NCI-H82 (cell line): ENCODE measurements at places on chromosomes 4 and X.

DNA sequence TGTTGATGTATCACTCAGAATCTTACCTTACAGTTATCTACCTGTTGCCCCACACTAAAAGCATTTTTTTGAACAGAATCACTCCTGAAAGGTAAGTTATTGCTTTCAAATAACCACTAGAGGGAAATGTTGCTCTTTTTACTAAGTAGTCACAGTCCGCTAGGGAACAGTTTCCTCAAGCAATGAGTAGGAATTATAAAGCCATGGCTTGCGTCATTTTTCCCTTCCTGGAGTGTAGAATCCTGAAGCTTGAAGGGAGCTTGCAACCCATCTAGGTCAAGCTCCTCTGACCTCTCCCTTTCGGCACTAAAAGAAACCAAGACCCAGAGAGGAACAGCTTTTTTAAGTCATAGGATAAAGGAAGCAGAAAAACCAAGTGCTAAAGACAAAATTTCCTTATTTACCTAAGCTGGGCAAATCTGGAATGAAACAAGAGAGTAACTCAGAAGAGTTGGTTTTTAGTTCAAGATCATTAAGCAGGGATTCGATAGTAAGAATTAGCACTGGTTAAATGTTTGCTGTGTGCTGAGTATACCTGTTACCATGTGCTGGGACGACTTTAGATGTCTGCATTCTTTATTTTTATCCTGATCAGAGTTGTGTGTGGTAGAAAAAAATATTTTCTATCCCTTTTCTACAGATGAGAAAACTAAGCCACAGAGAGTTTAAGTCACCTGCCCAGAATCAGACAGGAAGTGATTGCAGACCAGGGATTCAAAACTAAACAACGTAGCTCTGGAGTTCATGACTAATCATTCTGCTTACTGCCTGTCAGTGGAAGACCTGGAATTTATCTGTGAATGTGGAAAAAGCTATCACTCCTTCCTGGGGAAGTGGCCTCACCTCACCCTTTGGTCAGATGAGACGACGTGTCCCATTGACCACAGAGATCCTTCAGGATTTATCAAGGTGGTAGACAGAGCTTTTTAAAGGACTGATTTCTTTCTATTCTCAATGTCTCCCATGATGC is 631.5 kb downstream of the RAB28 start:
- peak; percentile 79 for DNase-seq

GRCh38 chrX:134670134-134670924 is 12.1 kb upstream of the PLAC1 start:
- peak; percentile 78 for DNase-seq

DNA sequence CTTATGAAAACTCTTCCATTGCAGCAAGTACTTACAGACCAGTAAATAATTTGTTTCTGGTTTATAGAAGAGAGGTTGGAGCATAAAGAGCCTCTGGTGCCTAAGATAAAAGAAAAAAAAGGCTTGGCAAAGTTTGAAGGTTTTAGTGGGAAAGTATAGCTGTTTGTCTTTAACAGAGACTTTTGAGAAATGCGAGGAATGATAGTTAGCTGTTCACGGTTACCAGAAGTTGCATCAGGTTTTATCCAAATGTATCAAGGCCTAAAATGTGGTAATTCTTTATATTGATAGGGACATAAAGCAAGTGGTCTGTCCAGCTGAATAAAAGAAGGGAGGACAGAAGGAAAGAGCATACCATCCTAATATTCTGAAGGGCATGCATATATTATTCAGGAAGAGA is 29.3 kb downstream of the RAP1GDS1 start:
- DNase-seq, result no peak

DNA sequence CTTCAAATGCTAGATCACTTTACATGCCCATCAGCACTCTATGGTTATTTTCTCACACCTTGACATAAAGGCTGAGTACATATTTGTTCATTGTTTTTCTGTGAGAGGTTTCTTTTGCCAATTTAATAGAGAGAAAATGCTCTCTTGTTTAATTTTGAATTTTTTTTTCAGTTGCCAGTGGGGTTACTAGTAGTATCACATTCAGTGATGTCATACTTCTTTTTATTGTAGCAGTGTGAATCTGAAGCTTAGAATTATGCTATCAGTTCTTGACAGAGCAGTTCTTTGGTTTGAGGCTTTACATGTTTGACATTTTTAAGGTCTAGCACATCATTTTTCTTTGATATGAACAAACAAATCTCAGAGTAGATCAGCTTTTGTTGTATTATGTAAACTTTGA is 185.4 kb downstream of the NWD2 start:
- no peak for DNase-seq

GRCh38 chrX:50202539-50202938 is 1.7 kb upstream of the AKAP4 start:
- DNase-seq, result no peak

DNA sequence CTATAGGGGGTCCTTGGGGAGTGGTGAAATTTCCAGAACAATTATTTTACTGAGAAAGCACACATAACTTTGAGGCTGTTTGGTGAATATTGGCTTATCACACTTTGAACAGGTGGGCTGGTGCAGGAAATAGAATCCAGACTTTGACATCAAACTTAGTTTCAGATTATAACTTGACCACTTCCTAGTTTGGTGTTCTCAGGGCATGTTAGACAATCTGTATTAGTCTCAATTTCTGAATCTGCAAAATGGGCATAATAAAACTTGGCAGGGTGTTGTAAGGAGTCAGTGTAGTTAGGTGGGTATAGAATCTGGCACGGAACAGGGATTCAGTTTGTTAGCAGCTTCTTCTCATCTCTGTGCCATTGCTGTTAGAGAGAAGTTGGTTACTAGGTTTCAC is 43.3 kb upstream of the MBNL3 start:
- DNase-seq, result no peak

DNA sequence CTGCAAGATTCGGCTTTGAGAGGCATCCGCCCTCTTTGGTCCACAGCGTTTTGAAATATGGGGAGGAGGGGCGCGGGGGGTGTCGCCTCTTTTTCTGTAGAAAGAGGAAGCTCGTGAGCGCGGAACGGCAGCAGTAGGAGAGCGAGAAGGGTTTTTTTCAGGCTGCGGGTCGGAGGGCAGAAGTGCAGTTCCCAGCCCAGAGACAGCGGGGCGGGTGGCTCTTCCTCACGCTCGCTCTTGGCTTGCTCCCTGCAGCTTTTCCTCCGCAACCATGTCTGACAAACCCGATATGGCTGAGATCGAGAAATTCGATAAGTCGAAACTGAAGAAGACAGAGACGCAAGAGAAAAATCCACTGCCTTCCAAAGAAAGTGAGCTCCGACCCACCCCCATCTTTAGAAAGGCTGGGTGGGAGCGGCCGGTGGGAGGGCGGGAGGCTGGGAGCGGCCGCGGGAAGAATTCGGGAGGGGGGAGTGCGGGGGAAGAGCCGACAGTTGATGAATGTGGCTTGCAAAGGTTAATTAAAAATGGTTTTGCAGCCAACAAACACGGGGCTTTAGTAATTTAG is 1.2 kb downstream of the TMSB4X start:
- peak; percentile 67 for DNase-seq

DNA sequence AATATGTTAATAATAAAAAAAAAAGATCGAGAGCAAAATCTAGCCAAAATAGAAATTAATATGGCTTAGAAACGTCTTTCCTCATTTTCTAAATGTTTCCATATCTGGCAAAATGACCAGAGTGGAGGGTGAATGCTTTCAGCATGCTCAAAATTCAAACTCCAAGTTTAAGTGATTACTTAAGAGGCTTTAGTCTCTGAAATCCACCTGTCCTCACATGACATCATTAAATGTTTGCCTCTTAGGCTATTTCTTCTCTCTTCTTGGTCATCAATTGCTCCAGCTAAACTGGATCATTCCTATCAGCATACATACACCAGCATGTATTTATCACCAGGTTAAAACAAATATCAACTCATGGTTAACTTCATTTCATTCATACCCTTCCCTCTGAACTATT is 54.5 kb upstream of the ATXN3L start:
- peak; percentile 85 for DNase-seq

GRCh38 chr4:1081689-1082040 is 31.7 kb downstream of the RNF212 start:
- no peak for DNase-seq

- no peak for DNase-seq
These were observed 15.7 kb downstream of the HELT start for GRCh38 chr4:185033950-185034349.

- DNase-seq, result peak; percentile 26
These were observed 63.8 kb upstream of the TAPT1 start for GRCh38 chr4:16289897-16290554.

- no peak for DNase-seq
These were observed 38.1 kb downstream of the SLC2A9 start for GRCh38 chr4:9983211-9983610.

DNA sequence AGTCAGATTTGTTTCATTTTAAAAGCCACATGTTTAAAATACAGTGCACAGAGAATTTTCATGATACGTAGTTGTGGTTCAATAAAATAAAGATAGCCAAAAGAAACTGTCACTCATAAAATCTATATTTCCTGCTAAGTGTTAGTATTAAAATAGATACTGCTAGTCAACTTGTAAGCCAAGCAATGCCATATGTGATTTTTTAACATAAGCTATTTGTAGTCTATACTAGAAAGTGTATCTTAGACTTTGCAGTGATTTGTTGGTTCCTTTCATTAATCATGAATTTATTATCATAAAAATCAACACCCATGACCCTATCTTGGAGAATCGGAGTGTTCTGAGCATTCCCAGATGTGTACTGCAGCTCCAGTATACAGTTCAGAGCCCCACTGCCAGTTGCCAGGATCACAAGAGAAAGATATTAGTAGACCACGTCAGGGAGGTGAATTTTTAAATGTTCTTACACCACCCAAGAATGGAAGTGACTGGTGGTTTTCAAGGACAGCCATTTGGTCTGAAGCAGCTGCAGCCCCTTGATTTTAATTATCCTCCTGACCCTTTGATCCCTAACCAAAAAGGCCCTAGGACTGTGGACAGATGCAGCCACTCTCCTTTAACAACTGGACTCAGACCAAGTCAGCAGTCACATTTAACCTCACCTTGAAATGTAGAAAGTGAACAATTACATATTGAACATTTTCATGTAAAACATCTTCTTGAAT is 163.1 kb downstream of the PALLD start:
- DNase-seq, result no peak

GRCh38 chrX:21958916-21959315 is 18.4 kb downstream of the SMS start:
- DNase-seq, result no peak
